ENCODE measurements at places on chromosomes 12 and 14.

- DNase-seq, result no peak
Measured at GRCh38 chr12:65663648-65664047, 160.6 kb upstream of the HMGA2 start.

DNA sequence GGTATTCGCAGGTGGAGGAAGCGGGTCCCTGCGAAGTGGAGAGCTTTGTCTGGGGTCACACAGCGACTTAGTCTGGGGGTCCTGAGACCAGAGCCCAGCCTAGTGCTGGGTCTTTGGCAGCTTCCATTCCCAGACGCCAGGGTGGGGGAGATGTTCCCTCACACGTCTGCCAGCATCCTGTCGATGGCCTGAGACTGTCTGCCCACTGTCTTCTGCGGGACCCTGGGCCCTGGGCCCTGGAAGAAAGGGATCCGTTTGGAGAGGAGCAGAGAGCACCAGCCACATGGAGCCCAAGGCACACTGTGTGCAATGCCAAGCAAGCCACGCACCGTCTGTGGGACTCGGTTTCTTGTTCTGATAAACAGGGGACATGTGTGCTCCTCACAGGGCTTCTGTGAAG is 197.2 kb downstream of the KIF26A start:
- no peak for DNase-seq

DNA sequence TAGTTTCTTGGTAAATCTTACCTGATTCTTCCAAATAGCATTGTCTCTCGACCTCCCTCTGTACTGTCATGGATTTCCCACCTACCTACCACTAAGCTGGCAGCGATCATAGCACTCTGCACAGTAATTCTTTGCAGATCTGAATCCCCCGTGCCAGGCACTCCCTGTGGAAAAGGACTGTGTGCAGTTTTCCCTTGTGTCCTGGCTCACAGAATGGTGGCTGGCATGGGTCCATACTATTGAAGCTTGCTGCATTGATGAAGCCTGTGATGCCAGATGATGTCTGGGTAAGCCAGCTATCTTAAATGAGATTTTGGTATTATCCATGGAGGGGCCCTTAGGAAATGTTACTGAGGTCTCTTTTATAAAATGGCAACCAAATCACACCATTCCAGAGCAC is 135.7 kb downstream of the RPAP3 start:
- no peak for DNase-seq

DNA sequence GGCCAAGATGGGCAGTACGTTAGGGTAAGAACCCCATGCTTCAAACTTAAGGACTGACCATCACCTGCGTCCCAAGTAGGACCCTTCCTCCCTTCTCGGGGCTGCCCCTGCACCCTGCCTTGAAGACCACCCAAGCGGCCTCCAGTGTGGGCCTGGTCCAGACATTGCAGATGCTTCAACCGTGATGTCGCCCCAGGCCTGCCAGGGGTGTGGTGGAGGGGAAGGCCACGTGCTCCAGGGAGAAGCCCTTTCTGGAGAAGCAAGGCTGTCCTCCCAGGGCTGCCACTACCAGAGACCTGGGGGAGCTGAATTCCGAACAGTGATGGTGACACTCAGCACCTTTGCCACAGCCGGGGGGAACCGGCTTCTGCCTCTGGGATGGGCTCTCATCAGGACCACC is 13.3 kb downstream of the NGB start:
- DNase-seq, result no peak

DNA sequence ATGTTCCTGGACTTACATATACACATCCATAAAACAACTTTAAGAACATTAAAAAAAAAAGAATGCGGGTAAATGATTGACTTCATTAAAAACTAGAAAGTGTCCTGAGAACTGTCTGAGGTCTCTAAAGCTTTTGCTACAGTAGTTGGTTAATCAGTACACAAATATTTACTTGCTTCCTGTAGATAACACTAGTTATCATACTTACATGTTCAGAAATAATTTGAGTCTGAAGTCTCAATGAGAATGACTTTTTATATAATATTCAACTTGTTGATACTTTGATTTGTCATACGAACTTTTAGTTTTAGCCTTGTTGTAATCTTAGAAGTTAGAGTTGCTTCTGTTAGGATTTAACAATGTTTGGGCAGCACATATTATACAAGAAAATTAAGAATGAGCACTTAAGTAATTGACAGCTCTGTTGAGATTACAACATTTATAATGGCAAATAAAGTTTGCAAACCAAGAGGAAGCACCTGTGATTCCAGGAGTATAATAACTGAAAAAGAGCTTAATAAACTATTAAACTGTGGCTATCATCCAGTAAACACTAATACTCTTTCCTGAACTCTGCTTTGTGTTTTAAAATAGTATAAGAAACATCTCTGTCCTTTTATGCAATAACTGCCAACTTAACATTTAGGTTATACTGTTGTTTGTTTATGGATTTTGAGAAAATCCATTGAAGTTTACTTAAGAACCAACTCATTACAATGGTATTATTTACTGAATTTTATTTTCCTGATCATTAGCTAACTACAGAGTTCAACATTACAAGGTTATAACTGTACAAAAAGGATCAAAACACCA is 131.7 kb downstream of the MIPOL1 start:
- DNase-seq, result no peak

DNA sequence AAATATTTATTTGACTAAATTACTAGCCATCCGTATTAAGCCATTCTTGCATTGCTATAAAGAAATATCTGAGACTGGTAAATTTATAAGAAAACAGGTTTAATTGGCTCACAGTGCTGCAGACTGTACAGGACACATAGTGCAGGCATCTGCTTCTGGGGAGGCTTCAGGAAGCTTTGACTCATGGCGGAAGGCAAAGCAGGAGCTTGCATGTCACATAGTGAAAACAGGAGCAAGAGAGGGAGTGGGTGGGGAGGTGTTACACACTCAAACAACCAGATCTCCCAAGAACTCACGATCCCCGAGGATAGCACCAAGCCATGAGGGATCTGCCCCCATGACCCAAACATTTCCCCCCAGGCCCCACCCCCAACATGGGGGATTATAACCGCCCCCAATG is 26.7 kb upstream of the RAB21 start:
- DNase-seq, result no peak

DNA sequence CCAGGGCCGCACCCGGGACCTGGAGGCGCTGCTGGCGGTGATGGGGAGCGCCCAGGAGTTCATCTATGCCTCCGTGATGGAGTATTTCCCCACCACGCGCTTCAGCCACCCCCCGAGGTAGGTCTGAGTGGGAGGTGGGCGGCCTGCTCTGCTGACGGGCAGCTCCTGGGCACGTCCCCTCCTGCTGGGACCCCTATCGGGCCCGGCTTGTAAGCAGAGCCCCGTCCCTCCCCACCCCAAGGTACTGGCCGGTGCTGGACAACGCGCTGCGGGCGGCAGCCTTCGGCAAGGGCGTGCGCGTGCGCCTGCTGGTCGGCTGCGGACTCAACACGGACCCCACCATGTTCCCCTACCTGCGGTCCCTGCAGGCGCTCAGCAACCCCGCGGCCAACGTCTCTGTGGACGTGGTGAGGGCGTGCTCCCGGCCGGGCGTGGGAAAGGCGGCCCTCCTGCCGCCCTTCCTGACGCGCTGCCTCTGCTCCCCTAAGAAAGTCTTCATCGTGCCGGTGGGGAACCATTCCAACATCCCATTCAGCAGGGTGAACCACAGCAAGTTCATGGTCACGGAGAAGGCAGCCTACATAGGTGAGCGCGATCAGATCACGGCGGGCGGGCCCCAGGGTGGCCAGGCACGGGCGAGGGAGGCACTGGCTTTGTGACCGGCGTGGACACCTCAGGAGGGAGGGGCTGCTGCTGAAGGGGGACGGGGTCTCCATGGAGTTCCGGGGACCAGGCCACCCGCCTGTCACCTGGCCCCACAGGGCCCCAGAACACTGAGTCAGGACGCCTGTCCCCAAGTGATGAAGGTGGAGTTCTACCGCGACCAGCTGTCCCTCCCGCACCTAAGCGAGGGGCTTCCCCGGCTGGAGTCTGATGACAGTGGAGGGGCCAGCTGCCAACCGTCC is 7.3 kb downstream of the PLD4 start:
- no peak for DNase-seq

DNA sequence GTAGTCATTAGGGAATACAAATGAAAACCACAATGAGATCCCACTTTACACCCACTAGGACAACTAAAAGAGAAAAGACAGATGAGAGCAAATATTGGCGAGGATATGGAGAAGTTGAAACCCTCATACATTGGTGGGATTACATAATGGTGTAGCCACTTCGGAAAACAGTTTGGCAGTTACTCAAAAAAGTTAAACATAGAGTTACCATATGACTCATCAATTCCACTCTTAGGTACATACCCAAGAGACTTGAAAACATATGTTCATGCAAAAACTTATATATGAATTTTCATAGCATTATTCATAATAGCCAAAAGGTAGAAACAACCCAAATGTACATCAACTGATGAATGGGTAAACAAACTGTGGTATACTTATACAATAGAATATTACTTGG is 27.1 kb downstream of the ALDH1L2 start:
- DNase-seq, result no peak

GRCh38 chr12:109811624-109811995 is 21.6 kb downstream of the TRPV4 start:
- DNase-seq, result no peak

DNA sequence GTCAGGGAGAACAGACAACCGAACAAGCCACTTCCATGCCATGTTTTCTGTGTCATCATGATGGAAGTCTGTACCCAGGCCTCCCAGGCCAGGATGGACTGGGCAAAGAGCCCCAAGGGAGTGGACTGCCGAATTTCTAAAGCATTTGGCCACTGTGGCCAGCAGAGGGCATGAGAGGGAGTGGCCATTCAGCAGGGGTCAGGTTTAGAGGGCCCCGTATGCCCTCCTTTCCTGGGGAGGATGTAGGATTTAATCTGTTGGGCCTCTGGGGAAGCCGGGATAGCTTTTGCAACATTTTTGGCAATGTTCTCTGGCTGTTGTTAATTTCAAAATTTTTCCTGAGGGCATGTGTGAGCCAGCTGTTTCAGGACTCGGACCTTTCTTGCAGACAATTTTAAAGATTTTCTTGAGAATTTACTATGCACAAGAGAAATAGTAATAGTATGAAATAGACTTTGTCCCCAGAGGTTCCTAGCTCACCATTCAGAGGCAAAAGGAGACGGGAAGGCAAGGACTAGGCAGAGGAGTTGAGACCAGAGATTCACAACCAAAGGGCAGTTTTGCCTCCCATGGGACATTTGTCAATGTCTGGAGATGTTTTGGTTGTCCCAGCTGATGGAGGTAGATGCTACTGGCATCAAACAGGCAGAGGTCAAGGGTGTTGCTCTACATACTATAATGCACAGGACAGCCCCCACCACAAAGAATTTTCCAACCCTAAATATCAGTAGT is 18.0 kb downstream of the ACACB start:
- no peak for DNase-seq

- DNase-seq, result no peak
Measured at GRCh38 chr12:117151403-117152031, 38.8 kb downstream of the FBXO21 start.

GRCh38 chr12:120007272-120007671 is 18.2 kb downstream of the BICDL1 start:
- peak; percentile 54 for DNase-seq

DNA sequence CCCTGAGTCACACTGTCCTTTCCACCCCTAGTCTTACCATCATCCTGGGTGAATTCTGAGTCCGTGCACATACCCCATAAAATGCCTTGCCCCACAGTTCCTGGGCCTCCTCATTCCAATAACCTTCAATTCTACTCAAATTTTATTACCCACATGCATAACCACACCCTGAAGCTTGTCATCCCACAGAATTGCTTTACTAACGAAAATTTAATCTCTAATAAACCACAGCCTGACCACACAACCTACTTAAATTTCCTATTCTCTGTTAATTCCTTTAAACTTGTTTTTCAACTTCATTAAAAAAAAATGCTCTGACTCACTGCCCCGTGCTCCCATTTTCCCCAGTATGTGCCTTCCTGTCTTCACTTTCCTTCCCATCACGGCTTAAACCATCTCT is 205.9 kb downstream of the PHLDA1 start:
- DNase-seq, result no peak

DNA sequence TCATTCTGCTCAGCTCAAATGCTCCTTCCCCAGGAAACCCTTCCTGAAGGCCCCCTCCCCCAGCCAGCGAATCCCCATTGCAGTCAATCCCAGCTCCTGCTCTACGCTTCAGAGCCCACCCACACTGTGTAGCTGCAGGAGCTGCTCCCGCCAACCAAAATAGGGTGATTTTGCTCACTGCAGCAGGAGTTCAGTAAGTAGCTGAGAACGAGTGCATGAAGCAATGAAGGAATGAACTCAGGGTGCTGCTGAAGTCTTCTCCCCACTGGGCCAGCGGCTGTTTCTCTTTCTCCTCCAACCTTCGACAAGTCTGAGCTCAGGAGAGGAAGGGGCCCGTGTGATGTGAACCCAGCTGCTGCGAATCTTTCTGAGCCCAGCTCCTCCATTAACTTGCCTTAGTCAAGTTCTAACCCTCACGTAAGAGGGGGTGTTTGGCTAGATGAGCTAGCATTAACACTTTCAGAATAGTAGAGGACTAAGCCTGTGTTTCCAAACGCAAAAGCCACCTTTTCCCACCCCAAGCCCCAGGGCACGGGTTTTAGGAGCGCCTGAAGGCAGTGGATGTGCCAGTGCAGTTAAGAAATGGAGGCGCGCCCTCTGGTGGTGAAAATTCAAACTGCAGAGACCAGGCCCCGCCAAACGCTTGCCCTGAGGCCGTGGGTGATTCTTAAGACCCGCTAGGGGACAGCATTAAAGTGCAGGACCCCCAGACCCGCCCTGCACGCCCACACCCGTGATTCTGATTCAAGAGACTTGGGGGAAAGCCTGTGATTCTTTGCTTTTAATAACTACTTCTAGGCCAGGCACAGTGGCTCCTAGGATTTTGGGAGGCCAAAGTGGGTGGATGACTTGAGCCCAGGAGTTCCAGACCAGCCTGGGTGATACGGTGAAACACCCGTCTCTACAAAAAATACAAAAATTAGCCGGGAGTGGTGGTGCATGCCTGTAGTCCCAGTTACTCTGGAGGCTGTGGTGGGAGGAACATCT is 11.9 kb upstream of the SERPINA4 start:
- peak; percentile 24 for DNase-seq

DNA sequence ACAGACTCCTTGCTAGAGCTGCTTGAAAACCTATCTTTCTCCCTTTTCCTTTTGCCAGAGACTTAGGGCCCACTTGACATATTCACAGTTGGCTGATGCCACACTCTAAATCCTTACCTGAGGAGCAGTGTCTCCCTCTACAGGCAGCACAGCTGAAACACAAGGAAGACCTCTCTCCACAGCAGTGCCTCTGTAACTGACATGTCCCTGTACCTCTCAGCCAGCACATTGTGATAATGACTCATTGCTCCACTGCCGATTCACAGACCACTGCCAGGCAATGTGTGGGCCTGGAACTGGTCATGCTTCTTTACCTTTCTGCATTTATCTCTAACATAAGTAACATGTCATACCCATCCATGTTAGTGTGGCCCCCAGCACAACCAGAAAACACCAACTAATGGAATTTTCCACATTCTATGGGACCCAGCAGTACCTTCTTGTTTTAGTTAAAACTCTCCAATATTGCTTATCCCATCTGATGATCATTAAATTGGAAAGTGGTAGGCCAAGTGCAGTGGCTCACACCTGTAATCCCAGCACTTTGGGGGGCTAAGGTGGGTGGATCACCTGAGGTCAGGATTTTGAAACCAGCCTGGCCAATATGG is 56.5 kb downstream of the GTF2A1 start:
- peak; percentile 37 for DNase-seq

GRCh38 chr14:94227029-94227428 is 52.9 kb downstream of the PPP4R4 start:
- no peak for DNase-seq

- peak; percentile 56 for DNase-seq
Measured at GRCh38 chr12:94640134-94640928, 10.0 kb downstream of the TMCC3 start.

Data from activated T-helper 2 cell treated with anti-CD3 and anti-CD28 coated beads, Interferon-gamma antibody, Interleukin-2, Interleukin-4, amounts not matched to agents 10 μg/mL and 5 μg/mL and 100 μg/mL, durations not matched to agents 14 hours and 24 hours and 36 hours (primary cell).